ENCODE measurements at places on chromosomes 16 and 17. TPM values are rescaled to one million over a fixed set of nuclear protein-coding genes. Genes with fewer than 3 reads are reported as not detected.

DNA sequence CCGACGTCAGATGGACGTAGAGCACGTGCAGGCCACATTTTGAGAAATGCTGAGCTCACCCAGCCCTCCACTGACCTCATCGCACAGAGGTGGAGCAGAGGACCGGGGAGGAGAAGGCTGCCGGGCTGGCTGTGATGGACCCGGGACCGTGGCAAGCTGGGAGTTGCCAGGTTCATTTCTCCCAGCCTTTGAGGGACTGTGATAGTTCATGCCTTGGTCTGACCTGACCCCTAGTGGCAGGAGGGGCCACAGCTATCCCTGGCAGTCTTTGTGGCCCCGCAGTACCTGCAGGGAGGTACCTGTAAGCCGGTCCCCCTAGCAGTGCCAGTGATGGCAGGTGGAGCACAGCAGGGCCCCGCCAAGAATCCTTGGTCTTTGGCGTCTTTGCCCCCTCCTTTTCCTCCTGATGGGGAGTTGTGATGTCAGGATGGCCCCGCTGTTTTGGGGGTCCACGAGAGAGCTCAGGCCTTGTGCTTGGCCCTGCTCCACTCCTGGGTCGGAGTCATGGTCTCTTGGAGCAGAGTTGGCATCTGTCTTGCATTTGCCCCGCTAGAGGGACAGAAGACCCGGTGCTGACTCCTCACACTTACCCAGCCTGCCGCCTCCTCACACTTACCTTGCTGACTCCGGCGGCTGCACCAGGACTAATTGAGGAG, 50.4 kb downstream of the OR1D5 start:
- no peak overlapping the region for H3K27ac ChIP-seq
- peak; percentile 84 for DNase-seq
- no peaks in the 10 kb centered on the region for H3K27me3 ChIP-seq
- no peaks in the 10 kb centered on the region for H3K36me3 ChIP-seq
- H3K4me3 ChIP-seq, result no peak overlapping the region

DNA sequence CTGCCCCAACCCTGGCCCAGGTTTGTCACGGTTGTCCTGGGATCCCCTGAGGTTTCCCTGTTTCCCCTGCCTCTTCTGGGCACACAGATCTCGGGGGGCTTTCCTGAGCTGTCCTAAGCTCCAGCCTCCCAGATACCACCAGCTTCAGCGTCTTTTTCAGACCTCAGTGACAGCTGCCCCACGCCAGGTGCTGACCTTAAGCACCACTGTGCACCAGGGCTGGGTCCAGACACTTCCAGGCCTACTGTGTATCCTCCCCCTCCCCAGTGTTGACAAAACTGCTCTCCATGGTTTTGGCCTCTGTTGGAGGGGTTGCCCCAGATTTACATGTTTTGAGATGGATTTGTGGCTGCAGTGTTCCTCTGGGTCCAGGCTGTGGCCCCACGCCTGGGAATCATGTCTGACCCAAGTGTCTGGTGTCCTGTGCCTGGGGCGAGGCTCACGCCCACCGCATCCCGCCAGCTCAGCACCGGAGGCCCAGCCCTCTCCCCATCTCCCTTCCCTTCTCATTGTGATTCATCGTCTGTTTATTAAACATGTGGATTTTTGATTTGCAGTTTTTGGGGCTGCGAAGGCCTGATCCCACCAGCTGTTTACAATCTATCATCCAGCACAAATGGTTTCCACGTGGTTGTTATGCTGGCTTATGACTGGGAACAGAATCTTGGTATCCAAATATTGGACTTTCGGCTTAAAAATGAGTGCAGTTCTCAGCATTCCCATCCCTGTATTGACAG, 82.1 kb downstream of the METRNL start:
- no peak overlapping the region for H3K4me3 ChIP-seq
- H3K36me3 ChIP-seq, result no peaks in the 10 kb centered on the region
- no peak overlapping the region for H3K27ac ChIP-seq
- H3K4me1 ChIP-seq, result no peaks in the 10 kb centered on the region
- no peak for DNase-seq

DNA sequence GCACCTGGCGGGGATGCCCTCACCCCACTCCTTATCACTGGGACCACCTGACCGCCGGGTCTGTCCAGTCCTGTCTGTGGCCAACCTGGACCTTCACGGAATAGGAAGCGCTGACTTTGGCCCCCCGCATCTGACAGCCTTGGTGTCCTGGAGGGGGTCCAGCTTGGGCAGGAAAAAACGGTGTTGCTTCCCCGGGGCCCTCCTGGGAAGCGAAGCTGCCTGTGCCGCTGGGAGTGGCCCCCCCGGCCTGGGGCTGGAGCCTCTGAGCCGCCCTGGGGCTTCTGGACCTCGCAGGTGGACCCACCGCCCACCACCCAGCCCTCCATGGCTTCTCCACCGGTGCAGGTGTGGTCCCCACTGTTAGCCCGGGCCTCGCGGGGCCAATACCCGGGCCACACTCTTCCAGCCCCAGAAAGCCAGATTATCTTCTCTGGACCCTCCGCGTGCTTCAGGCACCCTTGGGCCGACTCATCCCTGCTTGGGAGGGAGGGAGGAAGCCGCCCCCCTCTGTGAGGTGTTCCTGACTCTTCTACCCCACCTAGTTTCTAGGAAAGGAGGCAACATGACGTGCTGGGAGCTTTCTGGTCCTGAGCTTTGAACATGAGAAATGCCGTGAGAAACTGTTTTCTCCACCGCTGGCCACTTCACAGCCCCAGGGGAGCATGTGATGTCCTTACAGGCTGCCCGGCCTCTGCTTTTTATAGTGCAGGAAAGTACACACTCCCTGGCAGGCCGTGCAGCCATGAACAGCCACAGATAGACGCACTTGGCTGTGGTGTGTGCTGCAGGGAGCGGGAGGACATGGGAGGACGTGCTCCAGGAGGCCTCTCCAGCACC, 1.1 kb downstream of the C1QTNF1 start:
- peak overlapping the region; percentile 100 for H3K27ac ChIP-seq
- H3K27me3 ChIP-seq, result no peaks in the 10 kb centered on the region
- DNase-seq, result no peak
- no peaks in the 10 kb centered on the region for H3K36me3 ChIP-seq
- H3K4me3 ChIP-seq, result peak overlapping the region; percentile 72

GRCh38 chr16:1213796-1214372, 11.2 kb downstream of the TPSG1 start:
- no peaks in the 10 kb centered on the region for H3K4me1 ChIP-seq
- no peaks in the 10 kb centered on the region for H3K27me3 ChIP-seq
- H3K4me3 ChIP-seq, result no peak overlapping the region

DNA sequence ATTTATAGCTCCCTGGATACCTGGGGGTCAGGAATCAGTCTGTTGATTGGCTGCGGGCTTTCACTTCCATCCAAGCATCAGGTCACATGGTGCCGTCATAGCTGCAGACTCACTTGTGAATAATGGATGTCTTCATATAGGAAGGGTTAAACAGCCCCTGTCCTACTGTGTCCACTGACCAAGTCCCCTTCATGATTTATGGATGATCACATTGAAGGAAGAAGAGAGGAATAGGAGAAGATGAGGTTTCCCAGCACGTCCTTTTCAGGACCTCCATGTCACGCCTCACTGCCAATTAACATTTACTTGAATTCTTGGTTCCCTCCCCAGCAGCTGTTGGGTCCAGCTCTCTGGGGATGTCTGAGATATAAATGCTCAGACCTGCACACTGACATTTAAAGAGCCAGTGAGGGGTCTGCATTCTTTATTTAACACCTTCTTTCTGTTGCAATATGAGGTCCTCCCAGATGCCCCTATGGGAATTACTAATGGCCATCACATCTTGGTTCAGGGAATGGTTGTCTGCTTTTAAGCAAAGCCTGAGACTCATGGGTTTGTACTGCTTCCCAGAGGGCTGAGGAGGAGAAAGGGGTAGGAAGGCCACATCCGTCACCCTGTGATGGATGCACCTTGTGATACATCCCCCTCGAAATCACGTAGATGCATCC, 230.6 kb upstream of the HSBP1 start:
- H3K27me3 ChIP-seq, result no peaks in the 10 kb centered on the region
- H3K4me1 ChIP-seq, result no peaks in the 10 kb centered on the region
- no peak overlapping the region for H3K4me3 ChIP-seq
- no peak overlapping the region for H3K27ac ChIP-seq
- H3K36me3 ChIP-seq, result no peaks in the 10 kb centered on the region

DNA sequence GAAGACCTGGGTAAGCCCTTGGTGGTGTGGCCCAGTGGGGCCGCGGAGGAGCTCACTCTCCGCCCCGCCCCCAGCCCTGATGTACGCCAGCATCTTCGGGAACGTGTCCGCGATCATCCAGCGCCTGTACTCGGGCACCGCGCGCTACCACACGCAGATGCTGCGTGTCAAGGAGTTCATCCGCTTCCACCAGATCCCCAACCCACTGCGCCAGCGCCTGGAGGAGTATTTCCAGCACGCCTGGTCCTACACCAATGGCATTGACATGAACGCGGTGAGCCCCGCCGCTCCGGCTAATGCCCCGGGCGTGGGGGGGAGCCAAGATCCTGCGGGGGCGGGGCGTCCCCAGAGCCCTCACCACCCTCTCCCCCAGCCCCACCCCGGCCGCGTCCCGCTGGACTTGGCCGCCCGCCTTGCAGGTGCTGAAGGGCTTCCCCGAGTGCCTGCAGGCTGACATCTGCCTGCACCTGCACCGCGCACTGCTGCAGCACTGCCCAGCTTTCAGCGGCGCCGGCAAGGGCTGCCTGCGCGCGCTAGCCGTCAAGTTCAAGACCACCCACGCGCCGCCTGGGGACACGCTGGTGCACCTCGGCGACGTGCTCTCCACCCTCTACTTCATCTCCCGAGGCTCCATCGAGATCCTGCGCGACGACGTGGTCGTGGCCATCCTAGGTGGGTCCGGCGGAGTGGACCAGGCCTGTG, 12.1 kb upstream of the DCAF7 start:
- no peaks in the 10 kb centered on the region for H3K36me3 ChIP-seq
- H3K27me3 ChIP-seq, result peaks cover 10% of the 10 kb centered on the region
- H3K27ac ChIP-seq, result no peak overlapping the region
- no peak overlapping the region for H3K4me3 ChIP-seq

- no peaks in the 10 kb centered on the region for H3K36me3 ChIP-seq
- no peak overlapping the region for H3K4me3 ChIP-seq
- H3K4me1 ChIP-seq, result no peaks in the 10 kb centered on the region
Observed at GRCh38 chr16:9469512-9469911, 378.1 kb downstream of the HAPSTR1 start.

DNA sequence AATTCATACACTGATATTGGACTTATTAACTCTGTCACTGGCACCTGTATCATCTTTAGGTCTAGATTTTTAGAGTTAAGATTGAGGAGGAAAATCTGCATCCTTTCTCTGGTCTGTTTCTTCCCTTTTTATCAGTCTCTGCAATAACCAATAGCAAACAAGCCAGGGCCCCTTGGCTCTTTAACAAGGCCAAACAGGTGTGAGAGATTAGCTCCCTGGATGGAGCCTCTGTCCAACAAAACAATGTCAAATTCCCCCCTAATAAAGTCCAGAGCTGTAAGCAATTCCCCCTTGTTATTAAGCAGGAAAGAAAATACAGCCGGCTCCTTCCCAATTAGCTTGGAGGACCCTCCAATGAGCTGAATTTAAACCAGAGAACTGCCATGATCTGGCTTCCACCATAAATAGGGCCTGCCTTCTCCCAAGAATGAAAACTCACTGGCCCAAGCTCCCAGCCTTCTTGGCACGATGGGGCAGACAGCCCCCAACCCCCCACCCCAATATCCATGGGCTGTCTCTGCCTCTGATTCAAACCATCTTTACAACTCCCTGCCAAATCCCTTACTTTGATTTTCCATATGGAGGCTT, 56.1 kb upstream of the SOX9 start:
- H3K27ac ChIP-seq, result no peak overlapping the region
- no peaks in the 10 kb centered on the region for H3K4me1 ChIP-seq
- H3K4me3 ChIP-seq, result no peak overlapping the region
- no peaks in the 10 kb centered on the region for H3K27me3 ChIP-seq

DNA sequence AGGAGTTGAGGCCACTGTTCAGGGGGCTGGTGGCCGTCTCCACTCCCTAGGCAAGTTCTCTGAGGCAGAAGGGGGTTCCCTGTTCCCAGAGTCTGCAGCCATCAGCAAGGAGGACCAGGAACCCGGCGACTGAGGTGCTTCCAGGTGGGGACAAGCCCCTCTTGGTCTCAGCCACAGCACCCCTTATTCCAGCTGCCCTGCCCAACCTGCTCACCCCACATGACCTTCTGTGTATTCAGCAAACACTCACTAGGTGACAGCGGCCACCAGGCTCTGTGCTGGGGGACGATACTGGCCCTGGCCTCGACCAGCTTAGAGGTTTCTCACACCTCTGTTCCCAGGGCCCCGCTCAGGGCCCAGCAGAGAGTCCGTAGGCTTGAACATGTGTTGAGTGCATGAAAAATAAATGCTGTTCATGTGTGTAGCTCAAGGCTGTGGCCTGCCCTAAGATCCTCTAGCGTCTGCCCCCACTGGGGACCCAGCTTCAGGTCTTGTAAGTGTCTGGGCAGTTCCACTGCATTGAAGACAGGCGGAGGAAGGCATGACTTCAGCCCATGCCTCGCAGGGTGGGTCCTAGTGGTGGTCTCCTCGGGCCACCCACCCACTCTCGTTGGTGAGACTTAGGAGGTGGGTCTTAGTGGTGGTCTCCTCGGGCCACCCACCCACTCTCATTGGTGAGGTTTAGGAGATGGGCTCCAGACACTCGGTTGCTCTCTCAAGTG, 44.2 kb downstream of the NT5M start:
- H3K27ac ChIP-seq, result no peak overlapping the region
- no peaks in the 10 kb centered on the region for H3K4me1 ChIP-seq
- H3K4me3 ChIP-seq, result no peak overlapping the region
- no peaks in the 10 kb centered on the region for H3K36me3 ChIP-seq
- no peaks in the 10 kb centered on the region for H3K27me3 ChIP-seq
- peak; percentile 9 for DNase-seq

GRCh38 chr16:67311607-67312488, 14.7 kb downstream of the KCTD19 start:
- H3K36me3 ChIP-seq, result no peaks in the 10 kb centered on the region
- H3K4me1 ChIP-seq, result no peaks in the 10 kb centered on the region
- no peaks in the 10 kb centered on the region for H3K27me3 ChIP-seq
- no peak overlapping the region for H3K4me3 ChIP-seq
- no peak overlapping the region for H3K27ac ChIP-seq

SMTNL2 gene
- total RNA-seq, result 0.94 TPM

TBC1D3C gene
- total RNA-seq, result not detected

ALDOC gene
- 20.2 TPM for total RNA-seq
